ENCODE measurements at places on chromosomes 2 and 18. TPM values are rescaled to one million over a fixed set of nuclear protein-coding genes. Genes with fewer than 3 reads are reported as not detected.

Gene ATP8B1
- 125 TPM for polyA plus RNA-seq

Gene LRRTM4
- polyA plus RNA-seq: not detected

Gene DYNAP
- polyA plus RNA-seq: not detected

Gene REG3A
- polyA plus RNA-seq: not detected

Gene IHH
- not detected for polyA plus RNA-seq

Gene INO80B
- 6.9 TPM for polyA plus RNA-seq

Gene ACOXL
- polyA plus RNA-seq: not detected

Gene ZSWIM2
- 0.15 TPM for polyA plus RNA-seq

Gene FIGN
- polyA plus RNA-seq: 1.3 TPM

Gene ANKRD29
- 2.0 TPM for polyA plus RNA-seq

Gene RND3
- 363 TPM for polyA plus RNA-seq

Gene FBLN7
- 5.1 TPM for polyA plus RNA-seq

Gene CNTNAP5
- not detected for polyA plus RNA-seq

Gene AQP12A
- polyA plus RNA-seq: not detected

Gene SLC4A3
- 0.93 TPM for polyA plus RNA-seq

Gene KIAA2012
- polyA plus RNA-seq: 0.09 TPM

Gene DSC3
- 0.01 TPM for polyA plus RNA-seq

Gene FOXD4L1
- not detected for polyA plus RNA-seq

Gene EVX2
- not detected for polyA plus RNA-seq

Gene STARD6
- 0.42 TPM for polyA plus RNA-seq

Gene SCG2
- polyA plus RNA-seq: 2.9 TPM

Gene CTDSP1
- polyA plus RNA-seq: 69.6 TPM

Gene TEKT4
- not detected for polyA plus RNA-seq

Gene TNFRSF11A
- 0.45 TPM for polyA plus RNA-seq

Gene PPP1CB
- polyA plus RNA-seq: 161 TPM

Gene GAL3ST2
- polyA plus RNA-seq: not detected

Gene CWC22
- 6.4 TPM for polyA plus RNA-seq

Gene CXCR1
- polyA plus RNA-seq: not detected

Gene RAPGEF4
- polyA plus RNA-seq: 0.51 TPM

Gene ANKRD30B
- polyA plus RNA-seq: not detected

Gene SS18
- 113 TPM for polyA plus RNA-seq

Gene SUMO1
- 170 TPM for polyA plus RNA-seq

Gene PRPF40A
- polyA plus RNA-seq: 91.7 TPM

Gene WDPCP
- polyA plus RNA-seq: 3.5 TPM

Gene ERLEC1
- 103 TPM for polyA plus RNA-seq

Gene CHRNG
- polyA plus RNA-seq: not detected

Gene FAP
- 116 TPM for polyA plus RNA-seq

Gene CENPO
- 31.8 TPM for polyA plus RNA-seq

Gene SP140L
- 15.7 TPM for polyA plus RNA-seq

Gene SERPINB13
- not detected for polyA plus RNA-seq

Gene SCN7A
- 8.9 TPM for polyA plus RNA-seq

Gene MGAT4A
- 0.08 TPM for polyA plus RNA-seq

Gene RNU2-63P
- not detected for polyA plus RNA-seq

Gene CDCA7
- polyA plus RNA-seq: 10.3 TPM

Gene PSMA8
- polyA plus RNA-seq: not detected

Gene MRPL44
- 27.4 TPM for polyA plus RNA-seq

Gene SLC40A1
- 8.0 TPM for polyA plus RNA-seq

Gene POTEI
- polyA plus RNA-seq: not detected

Gene PSD4
- polyA plus RNA-seq: 1.4 TPM

Gene RTTN
- polyA plus RNA-seq: 5.4 TPM

Gene NGEF
- polyA plus RNA-seq: 9.7 TPM
